ENCODE measurements at places on chromosomes 1 and 21.

GRCh38 chr1:152182944-152183361 lies 23.9 kb upstream of the RPTN start:
- no peak for DNase-seq

GRCh38 chr1:203640117-203640516 lies 13.5 kb downstream of the ATP2B4 start:
- no peak for DNase-seq

DNA sequence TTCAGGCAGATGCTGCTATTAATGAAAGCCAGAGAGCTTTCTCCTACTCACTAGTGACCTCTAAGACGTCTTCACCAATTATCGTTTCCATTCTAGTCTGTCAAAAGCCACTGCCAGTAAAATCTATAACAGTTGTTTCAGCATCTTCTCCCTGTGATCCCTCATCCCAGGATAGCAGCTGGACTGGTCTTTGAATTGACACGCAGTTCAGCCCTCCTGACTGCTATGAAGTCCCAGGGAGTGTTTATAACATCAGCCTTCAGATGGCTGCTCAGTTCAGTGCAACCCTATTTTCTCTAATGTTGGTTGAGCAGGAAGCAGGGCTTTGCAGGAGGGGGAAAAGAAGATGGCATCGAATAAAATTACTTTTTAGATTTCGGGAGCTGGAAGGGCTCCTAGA lies 23.6 kb upstream of the MARK1 start:
- DNase-seq: no peak

- no peak for DNase-seq
Measured at GRCh38 chr1:227767401-227768124, 32.3 kb downstream of the SNAP47 start.

DNA sequence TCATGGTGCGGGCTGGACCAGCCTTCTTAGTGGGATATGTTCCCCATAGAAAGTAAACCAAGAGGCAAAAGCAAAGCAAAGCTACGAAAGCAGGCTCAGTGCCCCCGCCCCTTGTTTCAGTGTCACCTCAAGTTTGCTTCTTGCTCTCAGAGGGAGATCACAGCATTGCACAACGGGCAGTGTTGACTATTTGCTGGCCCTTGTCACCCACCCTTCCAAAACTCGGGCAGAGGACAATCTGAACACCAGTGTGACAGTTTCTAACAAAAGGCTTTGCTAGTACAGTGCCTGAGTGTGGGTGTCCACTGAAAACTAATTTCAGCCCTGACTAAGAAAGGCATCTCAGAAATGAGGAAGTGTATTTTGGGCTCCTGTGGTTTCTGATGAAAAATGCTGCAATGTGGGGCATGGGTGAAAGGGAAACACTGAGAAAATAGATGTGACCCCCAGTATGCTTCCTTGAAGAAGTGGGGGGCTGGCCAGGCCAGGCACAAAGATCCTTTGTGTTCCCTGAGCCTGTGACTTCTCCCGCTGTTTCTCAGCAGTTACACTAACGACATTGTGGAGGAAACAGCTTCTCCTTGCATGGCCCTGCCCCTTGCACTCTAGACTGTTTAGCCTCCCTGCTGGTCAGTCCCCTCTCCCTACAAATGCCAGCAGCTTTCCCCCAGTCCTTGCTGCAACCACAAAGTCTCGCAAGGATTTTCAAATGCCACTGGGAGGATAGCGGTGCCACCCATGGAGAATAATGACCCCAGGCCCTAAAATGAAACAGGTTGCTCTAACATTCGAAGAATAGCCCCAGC lies 33.3 kb upstream of the KCNE1 start:
- DNase-seq: peak; percentile 100

- no peak for DNase-seq
Measured at GRCh38 chr1:111191496-111191895, 8.9 kb downstream of the DENND2D start.

Measured in inflammatory macrophage treated with lipopolysaccharide for 1 hour (primary cell).